Right cardiac atrium (tissue), 5 donors: ENCODE measurements at places on chromosomes 5 and 9. TPM values are rescaled to one million over a fixed set of nuclear protein-coding genes. Genes with fewer than 3 reads are reported as not detected.

NUTM2G gene
- total RNA-seq, result not detected

- DNase-seq, result no peak
These were observed 95.0 kb downstream of the NPR3 start for GRCh38 chr5:32805971-32806638.

GRCh38 chr5:128546658-128547281 lies 8.7 kb upstream of the FBN2 start:
- DNase-seq, result no peak

DNA sequence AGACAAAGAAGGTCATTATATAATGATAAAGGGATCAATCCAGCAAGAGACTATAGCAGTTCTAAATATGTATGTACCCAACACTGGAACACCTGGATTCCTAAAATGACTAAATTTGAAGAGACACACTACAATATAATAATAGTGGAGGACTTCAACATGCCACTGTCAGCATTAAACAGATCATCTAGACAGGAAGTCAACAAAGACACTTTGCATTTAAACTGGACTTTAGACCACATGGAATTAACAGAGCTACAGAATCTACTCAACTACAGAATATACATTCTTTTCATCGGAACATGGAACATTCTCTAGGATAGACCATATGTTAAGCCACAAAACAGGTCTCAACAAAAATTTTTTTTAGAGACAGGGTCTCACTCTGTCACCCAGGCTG lies 58.3 kb upstream of the TLX3 start:
- DNase-seq, result no peak

CDKN2B-AS1 gene
- not detected for total RNA-seq

GRCh38 chr5:137072361-137073115 lies 426.6 kb downstream of the SPOCK1 start:
- DNase-seq, result no peak
